ENCODE measurements at places on chromosomes 3 and 15.

DNA sequence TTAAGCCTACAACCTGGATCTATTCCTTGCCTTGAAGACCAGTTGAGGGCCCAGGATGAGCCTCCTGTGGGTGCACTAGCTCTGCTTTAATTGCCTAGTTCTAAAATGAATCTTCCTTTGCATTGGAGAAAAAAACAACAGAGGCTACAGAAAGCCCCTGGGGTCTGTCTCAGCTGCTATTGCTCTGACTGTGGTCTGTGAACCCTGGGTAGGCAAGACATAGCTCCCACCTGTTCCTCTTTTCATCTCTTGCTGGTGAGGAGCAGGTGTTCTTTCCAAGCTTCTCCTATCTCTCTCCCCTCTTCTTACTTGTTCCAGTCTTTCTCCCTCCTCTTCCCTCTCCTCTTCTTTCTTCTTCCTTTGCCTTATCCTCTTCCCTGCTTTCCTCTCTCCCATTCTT is 28.8 kb downstream of the RBP2 start:
- no peak for DNase-seq

DNA sequence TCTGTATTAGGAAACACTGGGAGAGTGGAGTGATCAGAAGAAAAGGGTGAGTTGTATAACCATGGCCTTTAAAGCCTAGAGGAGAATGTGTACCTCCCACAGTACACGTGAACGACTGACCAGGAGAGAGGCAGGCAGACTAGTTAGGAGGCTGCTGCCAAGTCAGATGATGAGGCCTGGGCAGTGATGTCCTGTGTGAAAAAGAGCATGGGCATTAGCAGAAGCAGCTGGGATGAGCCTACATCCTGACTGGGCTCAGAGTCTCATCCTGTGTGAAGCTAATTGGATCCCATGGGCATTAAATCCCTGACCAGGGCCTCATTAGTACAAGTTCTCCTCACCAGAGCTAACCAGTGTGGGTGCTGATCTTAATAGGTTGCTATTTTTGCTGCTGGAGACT is 89.1 kb upstream of the SLC2A2 start:
- DNase-seq = no peak

GRCh38 chr3:71881041-71881440 is 96.1 kb upstream of the PROK2 start:
- DNase-seq = no peak

GRCh38 chr3:141412936-141413354 is 44.6 kb downstream of the ZBTB38 start:
- DNase-seq = no peak

GRCh38 chr3:160401291-160402095 is 2.0 kb downstream of the SMC4 start:
- DNase-seq = no peak

DNA sequence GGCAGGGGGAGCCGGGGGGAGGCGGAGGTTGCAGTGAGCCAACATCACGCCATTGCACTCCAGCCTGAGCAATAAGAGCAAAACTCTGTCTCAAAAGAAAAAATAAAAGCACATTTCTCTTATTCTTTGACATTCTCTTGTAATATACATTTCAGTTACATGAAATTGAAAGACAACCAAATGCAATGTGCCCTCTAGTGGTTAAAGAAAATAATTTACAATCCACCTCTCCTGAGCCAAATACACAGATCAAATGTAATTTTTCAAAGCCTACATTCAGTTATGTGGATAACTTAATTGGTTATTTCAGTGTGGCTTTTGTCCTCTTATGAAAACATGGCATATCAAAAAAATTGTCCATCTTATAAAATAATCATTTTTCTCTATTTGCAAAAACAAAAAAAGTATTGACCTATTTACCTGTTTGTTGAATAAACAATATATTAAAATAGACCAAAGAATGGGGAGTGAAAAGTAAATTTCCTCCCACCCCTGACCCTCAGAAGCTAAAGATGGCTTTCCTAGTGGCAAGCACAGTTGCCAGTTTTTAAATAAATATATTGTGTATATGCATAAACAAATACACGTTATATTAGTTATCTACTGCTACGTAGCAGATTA is 14.2 kb upstream of the U2SURP start:
- DNase-seq = no peak

DNA sequence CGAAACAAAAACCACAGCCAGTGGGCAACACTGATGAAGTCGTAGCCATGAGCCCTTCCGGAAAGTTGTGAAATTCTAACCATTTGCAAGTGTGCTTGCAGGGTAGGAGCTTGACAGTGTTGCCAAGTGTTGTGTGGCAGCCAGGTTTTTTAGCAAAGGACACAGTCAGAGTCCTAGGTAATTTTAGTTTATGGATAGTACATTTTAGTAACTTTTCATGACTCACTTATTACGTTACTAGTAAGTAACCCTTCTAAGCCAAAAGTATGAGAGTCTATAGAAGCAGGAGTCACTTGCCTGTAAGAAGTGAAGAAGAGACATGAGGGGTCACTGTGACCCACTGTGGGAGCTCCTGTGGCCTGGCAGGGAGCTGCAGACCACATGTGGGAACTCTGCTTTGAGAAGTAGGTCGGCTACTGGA is 54.8 kb upstream of the ADPGK start:
- DNase-seq = no peak

DNA sequence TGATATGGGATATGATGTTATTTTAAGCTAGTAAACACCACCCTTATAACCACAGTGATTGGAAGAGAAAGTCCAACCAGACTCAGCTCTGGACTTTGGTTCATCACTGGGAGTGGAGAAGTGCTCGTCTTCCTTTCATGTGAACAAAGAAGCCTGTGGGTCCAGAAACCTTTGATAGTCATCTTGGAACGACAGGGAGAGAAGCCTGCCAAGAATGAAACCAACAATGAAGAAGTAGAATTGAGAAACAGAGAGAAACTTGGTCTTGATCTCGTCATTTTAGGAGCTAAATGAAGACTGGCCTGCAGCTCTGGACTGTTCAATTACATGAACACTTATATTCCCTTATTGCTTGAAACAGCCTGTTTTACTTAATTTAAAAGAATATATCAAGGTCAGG is 13.1 kb upstream of the SLC35G2 start:
- DNase-seq = no peak

DNA sequence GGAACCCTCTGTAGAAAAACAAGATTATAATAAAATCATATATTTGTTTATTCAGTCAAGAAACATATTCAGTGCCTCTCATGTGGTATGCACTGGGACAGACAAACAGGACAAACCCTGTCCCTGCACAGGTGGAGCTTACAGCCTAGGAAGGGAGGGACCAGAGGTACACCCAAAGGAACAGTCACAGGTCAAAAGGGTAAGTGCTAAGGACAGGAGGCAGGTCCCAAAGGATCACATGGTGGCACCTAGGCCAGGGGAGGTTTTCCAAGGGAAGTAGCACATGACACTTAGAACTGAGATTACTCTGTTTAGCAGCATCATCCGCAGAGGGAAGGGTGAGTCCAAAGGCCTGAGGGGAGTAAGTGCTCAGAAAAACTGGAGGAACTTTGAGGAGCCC is 254.4 kb upstream of the ARRDC4 start:
- DNase-seq = no peak

- peak; percentile 8 for DNase-seq
These were observed 2.8 kb upstream of the NEK4 start for GRCh38 chr3:52773361-52774065.

DNA sequence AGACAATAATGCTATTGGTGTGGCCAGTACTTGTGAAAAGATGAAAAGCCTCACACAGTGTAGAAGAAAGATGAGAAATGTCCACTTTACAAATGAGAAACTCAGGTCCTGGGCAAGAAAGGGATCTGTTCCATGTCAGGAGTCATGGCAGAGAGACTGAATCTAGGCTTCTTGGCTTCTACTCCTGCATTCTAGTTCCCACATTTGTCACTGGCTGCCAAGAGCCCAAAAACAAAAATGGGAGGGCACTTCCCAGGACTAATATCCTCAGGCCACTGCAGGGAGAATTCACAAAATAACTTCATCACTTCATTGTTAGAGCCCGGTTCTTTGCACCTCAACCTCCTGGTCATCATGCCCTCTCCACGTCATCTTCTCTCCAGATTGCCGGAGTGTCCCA is 337.5 kb downstream of the NTRK3 start:
- no peak for DNase-seq

GRCh38 chr3:124620600-124621063 is 109.6 kb upstream of the UMPS start:
- DNase-seq = peak; percentile 10
